ENCODE measurements at places on chromosomes 5 and 9. TPM values are rescaled to one million over a fixed set of nuclear protein-coding genes. Genes with fewer than 3 reads are reported as not detected.

GRCh38 chr9:134778841-134779411 is 101.7 kb upstream of the FCN2 start:
- no peak overlapping the region for H3K27ac ChIP-seq
- no peaks in the 10 kb centered on the region for H3K36me3 ChIP-seq
- H3K4me1 ChIP-seq: no peaks in the 10 kb centered on the region
- H3K4me3 ChIP-seq: no peak overlapping the region

Gene ACTBL2
- not detected for total RNA-seq

DNA sequence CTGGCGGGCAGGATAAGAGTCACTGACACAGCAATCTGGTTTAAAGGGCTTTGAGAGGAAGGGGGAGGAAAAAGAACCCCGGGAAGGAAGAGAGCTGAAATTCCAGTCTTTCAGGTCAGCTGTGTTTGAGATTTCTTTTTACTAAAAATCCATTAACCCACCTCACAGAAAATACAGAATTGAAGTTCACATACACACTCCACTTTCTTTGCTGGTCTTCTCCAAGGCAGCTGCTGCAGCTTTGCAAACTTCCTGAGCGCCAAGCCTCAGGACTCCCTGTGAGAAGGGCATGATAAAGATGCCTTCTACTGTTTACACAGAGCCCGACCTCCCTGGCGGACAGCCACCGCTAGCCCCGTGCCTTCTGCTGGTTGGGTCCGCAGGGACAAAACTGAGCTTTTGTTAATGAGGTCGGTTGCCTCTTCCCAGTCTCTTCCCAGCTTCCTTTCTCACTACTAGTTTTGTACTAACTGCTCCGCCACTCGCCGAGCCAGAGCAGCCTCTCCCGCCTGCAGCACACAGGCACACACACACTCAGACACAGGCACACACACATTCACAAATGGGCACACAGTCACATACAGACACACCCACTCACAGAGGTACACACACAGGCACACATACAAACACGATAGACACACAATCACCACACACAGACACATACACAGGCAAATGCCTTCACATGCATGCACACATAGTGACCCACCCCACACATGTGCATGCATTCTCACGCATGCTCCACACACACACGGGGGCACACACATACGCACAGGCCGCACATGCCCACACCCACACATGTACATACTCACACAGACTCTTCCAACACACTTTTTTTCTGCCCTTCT is at the start of gene FREM1:
TSS of gene FREM1 (minus strand) at position 468 of the 845 bp plus-strand sequence. CDS start 41,451 bp downstream, outside the sequence.
- H3K4me1 ChIP-seq: no peaks in the 10 kb centered on the region
- H3K4me3 ChIP-seq: peak within 1 kb of the TSS; percentile 16
- H3K36me3 ChIP-seq: no peaks in the 10 kb centered on the region
- DNase-seq: peak; percentile 30

GRCh38 chr5:33494466-33494865 is 53.7 kb downstream of the TARS1 start:
- H3K36me3 ChIP-seq: no peaks in the 10 kb centered on the region
- no peaks in the 10 kb centered on the region for H3K27me3 ChIP-seq
- DNase-seq: no peak
- H3K4me3 ChIP-seq: no peak overlapping the region
- no peak overlapping the region for H3K27ac ChIP-seq
- no peaks in the 10 kb centered on the region for H3K4me1 ChIP-seq

Gene FBXL7
- 21.2 TPM for total RNA-seq

- no peaks in the 10 kb centered on the region for H3K4me1 ChIP-seq
- H3K27ac ChIP-seq: no peak overlapping the region
- no peaks in the 10 kb centered on the region for H3K27me3 ChIP-seq
- no peak overlapping the region for H3K4me3 ChIP-seq
- no peak for DNase-seq
- H3K36me3 ChIP-seq: no peaks in the 10 kb centered on the region
Measured at GRCh38 chr9:93012963-93013855, 45.3 kb upstream of the SUSD3 start.

GRCh38 chr5:91175708-91176107 is 207.4 kb downstream of the ARRDC3 start:
- H3K4me3 ChIP-seq: no peak overlapping the region
- H3K27ac ChIP-seq: no peak overlapping the region
- H3K4me1 ChIP-seq: no peaks in the 10 kb centered on the region
